Activated CD4-positive, alpha-beta T cell treated with anti-CD3 and anti-CD28 coated beads, Interleukin-2, amount 50 U/mL, for 24 hours (primary cell): ENCODE measurements at places on chromosomes 4 and X.
A peak's percentile ranks its signal among the peaks of the same experiment; 100 is the strongest.

DNA sequence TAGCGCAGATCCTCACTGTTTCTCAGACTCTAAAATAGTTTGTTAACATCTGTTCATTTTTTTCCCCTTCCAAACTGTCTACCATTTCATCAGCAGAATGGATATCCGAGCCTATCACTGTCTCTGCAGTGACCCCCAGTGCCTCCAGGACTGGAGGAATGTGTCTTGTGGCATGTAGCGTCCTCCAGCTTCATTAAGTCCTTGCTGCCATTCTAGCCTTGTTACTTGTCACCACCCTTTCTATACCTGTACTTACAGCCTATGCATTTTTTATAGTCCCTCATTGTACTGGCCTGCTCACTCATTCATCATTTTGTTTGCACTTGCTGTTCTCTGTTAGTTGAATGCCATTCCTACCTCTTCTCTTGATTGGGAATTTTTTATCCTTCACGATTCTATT, 179.1 kb downstream of the BMPR1B start:
- no peak for DNase-seq

GRCh38 chrX:124555036-124555595, 208.8 kb downstream of the SH2D1A start:
- no peak for DNase-seq

- no peak for DNase-seq
Measured at GRCh38 chr4:80751200-80751599, 279.3 kb upstream of the BMP3 start.

DNA sequence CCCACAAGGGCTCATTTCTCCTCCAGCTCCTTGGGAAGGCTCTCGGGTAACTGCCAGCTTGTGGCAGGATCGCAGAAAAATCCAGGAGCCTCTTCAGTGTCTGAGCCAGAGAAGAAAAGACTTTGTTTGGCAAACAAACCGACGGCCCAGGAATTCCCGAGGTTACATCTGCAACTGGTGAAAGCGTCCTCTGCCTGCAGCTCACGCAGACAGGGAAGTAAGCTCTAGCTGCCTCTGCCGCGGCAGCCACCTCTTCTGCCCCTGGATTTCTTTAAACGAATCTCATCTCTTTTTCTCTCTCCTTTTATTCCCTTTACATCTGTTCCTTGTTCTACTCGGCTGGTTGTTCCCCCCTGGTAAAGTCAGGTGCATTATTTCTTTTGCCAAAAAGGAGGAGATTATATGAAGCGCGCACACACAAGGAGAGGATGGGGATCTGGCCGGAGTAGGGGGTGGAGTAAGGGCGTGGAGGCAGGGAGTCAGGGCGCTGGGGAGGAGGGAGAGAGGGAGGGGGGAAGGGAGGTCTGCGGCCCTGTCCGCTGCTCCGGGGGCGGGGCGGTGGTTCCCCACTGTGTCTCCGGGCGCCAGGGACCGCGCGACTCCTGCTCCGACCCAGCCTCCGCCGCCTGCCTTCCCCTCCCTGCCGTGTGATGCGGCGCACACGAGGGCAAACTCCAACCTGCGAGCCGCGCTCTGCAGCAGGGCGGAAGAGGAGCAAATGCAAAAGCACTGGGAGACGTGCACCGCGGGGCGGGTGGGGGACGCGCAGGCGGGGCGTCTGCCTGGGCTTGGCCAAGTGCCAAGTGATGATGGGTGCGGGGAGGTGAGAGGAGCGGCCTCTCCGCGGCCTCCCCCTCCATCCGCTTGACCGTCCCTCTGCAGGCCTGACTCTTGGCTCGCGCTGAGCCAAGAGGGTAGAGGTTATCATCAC, at the start of gene DCHS2:
DCHS2 (minus strand) TSS at position 459 of the 931 bp plus-strand sequence; CDS start at position 15, 444 bp downstream.
- no peak for DNase-seq

DNA sequence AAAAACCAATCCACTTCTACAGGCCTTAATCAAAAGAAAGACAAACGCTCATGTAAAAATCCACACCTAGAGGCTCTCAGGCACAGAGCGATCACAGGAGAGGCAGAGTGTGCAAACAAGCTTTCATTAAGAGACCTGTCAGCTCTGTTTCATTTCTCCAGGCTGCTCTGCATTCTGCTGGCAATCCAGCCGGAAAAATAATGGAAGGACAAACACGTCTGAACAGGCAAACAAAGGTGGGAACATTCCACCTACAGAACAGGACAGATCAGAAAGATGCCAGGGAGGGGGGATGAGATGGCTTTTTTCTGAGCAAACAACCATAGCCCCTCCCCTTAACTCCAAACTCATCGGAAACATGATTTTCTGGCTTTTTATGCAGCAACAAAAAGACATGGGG, 9.7 kb downstream of the SOD3 start:
- no peak for DNase-seq

DNA sequence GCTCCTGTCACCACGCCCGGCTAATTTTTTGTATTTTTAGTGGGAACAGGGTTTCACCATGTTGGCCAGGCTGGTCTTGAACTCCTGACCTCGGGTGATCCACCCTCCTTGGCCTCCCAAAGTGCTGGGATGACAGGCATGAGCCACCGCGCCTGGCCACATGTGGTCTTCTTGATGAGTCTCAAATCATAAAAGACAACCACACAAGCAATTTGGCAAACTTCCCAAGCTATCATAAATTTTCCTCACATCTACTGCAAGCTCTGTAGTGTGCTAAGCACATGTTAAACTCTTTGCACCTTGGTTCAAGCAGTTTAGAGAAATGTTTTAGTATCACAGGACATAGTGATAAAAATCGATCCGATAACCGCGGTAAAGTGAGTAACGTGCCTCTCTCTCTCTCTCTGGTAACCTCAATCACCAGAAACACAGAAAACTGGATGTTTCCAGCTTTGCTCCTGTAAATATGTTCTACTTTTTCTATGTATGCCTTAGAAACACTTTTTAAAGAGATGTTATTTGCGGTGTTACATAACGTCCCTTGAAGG, 256.8 kb downstream of the DHRSX start:
- no peak for DNase-seq

GRCh38 chr4:6671648-6672047, 22.0 kb upstream of the S100P start:
- DNase-seq: no peak

DNA sequence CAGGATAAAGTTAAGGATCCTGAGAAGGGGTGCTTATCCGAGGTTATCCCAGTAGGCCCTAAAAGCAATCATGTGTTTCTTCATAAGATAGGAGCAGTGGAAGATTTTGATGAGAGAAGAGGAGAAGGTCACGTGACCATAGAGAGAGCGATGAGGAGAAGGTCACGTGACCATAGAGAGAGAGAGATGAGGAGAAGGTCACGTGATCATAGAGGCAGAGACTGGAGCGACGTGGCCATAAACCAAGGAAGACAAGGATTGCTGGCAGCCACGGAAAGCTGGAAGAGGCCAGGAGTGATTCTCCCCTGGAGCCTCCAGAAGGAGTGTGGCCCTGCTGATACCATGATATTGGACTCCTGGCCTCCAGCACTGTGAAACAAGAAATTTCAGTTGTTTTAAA, 38.4 kb upstream of the ZNF518B start:
- DNase-seq: no peak

DNA sequence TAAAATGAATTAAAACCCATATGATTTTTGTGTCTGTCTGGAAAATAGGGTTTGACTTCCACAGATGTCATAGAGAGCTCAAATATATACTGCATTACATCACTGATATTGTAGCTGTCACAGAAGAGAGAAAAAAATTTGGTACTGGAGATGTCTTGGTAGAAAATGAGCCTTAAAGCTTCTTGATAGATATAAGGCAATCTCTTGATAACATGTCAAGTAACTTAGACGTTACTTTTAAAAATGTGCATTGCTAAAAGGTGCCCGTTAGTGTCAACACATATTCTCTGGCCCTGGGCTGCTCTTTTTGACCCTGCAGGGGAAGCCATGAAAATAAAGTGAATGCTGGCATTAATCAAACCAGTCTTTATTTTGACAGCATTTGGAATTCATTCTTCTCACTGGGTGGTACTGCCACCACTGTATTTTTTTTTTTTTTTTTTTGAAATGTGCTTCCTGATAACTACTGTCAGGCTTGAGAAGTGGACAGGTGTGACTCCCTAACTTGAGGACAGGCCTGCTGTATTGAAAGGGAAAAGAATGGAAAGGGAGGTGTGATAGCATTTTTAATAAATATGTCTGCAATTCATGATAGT, 53.0 kb upstream of the RAPGEF2 start:
- no peak for DNase-seq

DNA sequence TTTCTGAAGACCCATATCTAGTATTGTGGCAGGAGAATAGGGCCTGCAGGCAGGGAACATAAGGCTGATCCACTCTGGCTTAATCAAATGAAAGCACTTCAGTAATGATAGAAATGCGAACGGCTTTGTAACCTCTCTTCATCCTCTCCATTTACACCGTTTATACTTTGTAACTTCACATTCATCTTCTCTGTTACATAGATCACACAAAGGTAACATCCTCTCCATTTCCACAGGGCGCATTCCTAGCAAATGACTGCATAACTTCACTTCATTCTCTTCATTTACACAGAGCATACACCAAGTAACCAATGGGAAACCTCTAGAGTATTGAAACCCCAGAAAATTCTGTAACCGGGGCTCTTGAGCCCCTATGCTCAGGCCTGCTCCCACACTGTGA, 65.5 kb upstream of the SLC34A2 start:
- DNase-seq: no peak

GRCh38 chr4:182185491-182185890, 57.7 kb upstream of the TENM3 start:
- no peak for DNase-seq

DNA sequence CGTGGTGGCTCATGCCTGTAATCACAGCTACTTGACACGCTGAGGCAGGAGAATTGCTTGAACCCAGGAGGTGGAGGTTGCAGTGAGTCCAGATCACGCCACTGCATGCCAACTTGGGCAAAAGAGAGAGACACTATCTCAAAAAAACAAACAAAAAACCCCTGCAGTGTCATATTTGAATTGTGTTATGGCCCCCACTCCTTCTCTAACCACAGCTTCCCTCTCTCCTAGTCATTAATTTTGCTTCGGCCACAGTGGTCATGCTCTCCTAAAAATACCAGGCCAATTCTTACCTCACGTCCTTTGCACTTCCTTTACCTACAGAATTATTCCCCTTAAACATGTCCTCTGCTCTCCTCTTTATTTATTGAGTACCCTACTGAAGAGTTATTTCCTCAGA, 206.1 kb downstream of the PPP3CA start:
- no peak for DNase-seq

DNA sequence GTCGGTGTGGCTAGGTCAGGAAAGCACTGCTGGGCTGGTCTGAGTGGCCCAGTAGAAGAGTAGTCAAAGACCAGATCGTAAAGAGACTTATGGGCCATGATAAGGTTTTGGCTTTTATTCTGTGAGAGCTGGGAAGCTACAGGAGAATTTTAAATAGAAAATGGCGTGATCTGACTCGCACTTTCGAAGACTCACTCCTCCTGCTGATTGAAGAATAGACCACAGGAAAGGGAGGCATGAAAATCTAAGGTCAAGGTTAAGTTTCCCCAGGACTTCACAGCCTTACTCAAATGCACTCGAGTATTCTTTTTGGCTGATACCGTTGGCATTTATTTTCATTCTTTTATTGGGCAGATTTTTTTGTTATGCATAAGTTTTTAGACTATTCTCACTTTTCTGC, 231.4 kb upstream of the ANKRD50 start:
- DNase-seq: no peak

DNA sequence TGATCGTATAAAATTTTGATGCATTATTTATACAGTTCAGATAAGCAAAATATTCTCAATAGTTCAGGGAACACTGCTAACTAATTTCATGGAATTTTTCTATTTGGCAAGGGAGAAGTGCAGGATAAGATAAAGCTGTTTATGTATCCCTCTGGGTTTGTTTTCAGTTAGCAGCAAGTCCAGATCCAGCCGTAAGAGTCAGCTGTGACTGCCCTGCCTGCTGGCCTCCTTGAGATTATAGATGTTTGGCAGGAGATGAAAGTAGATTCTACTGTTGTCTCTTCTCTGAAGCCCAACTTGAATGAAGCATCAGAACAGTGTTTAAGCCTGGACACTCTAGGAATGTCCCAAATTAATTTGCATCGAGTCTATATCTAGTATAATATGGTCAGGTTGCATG, 29.5 kb downstream of the ANTXR2 start:
- no peak for DNase-seq

DNA sequence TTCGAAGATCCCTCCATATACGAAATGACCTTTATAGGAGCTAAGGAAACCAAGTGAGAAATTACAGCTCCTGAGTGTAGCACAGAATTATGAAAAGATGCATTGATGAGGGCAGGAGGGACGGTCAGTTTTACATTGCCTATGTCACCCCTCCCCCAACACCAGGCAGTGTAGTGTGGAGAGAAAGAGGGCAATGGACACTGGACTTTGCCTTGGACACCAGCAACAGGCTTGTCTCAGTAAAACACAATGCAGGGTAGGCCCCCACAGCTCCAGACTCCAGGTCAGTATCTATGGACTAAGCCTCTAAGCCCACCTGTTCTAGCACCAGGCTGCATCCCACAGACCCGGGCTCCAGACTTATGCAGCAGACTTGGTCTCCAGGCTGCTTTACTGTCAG, 16.5 kb downstream of the APOOL start:
- no peak for DNase-seq

DNA sequence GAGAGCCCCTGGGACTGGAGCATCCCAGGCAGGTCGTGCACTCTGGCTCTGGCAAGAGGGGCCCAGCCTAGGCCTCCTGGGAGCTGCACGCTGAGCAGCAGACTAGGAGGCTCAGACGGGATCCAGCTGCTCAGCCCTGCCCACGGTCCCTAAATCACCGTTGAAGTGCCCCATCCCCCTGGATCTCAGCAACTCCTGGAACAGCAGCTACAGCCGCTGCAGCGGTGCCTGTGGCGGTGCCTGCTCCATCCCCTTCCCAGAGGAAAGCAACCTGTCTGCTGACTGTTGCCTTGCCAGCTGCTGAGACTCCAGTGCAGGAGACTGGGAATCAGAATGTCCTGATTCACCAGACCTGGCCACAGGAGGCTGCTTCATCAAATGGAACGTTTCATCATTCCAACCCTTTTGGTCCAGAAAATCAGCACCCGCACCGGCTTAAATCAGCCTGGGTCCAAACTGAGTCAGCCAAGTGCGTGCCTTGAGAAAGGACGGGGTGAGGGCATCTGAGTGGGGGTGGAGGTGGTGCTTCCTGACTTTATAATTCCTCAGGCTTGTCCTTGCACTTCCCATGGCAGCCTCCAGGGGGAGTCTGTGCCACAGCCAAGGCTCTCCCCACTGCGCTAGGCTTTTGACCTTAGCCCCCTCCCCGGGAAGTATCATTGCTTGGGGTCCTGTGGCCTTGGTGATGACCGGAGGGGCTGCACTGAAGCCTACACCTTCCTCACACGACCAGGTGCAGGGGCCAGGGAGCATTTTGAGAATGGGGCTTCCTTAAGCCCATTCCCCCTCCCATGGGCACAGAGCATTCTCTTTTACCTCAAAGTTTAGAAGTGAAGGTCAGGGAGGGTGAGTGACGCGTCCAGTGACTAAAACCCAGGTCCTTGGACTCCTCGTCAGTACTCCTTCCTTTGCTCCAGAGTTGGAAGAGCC, 6.5 kb downstream of the ZNF185 start:
- peak; percentile 10 for DNase-seq

- DNase-seq: no peak
Measured at GRCh38 chr4:119585771-119586170, 42.8 kb downstream of the PDE5A start.

GRCh38 chr4:52643785-52644244, 15.3 kb downstream of the USP46 start:
- no peak for DNase-seq
